ENCODE measurements at places on chromosomes 11 and 22. TPM values are rescaled to one million over a fixed set of nuclear protein-coding genes. Genes with fewer than 3 reads are reported as not detected.

DNA sequence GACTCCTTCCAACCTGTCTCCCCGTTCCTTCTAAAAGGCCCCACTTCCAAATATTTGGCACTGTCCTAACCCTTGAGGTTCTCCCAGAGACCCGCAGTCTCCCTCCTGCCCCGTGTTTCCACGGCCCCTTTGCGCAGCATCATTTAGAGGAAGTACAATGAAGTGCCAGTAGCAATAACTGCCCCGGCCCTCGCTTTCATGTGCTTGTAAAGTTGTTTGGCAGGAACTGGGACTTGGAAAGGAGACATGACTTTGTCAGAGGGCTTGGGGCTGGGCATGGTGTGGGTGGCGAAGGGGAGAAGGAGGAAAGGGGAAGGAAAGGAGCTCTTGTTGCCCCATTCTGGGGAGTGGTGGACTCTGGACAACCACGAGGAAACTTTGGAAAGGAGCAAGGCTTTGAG is 2.6 kb downstream of the CD44 start:
- no peaks in the 10 kb centered on the region for H3K36me3 ChIP-seq
- peaks cover 3% of the 10 kb centered on the region for H3K27me3 ChIP-seq
- peaks cover 23% of the 10 kb centered on the region for H3K4me1 ChIP-seq
- H3K27ac ChIP-seq, result peak overlapping the region; percentile 83

Gene SPDYC
- total RNA-seq, result not detected

DNA sequence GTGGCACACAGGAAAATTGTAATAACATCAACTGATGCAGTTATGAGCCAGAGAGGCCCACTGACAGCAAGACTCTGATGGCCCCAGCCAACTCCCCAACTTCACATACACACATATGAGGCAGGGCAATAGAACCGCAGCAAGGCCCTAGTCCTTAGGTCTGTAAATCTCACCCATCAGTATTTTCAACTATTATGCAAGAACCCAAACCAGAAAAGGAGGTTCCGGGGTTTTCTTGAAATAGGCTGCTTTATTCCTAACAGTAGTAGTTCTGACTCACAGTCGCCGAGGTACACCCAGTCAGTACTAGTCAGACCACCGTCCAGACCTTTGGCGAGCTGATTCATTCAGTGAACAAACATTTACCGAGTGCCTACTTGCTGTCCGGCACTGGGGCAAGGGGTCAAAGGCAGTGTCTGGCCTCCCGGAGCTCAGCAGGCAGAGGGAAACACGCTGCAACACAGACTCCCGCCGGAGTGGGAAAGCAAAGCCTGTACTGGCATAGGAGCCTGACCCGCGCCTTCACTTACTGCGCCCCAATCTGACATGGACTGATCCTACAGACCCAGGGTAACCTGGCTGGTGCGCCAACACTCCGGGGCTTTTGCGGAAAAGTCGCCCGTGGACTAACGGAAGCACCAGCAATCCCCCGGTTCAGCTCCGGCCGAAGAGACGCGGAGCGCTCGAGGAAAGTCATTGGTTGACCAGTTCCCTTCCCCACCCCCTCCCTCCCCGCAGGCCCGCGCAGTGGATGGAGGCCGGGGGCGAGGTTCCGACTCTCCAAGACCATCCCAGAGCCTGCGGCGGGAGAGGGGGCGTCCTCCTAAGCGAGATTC is 1.3 kb downstream of the PLEKHA7 start:
- peak overlapping the region; percentile 83 for H3K27ac ChIP-seq
- H3K4me1 ChIP-seq, result peaks cover 2% of the 10 kb centered on the region
- H3K27me3 ChIP-seq, result peaks cover 36% of the 10 kb centered on the region
- peak overlapping the region; percentile 67 for H3K4me3 ChIP-seq

- H3K4me1 ChIP-seq, result no peaks in the 10 kb centered on the region
- no peak overlapping the region for H3K27ac ChIP-seq
- H3K27me3 ChIP-seq, result no peaks in the 10 kb centered on the region
- no peak for DNase-seq
Observed at GRCh38 chr11:70429724-70430521, 31.6 kb downstream of the CTTN start.

All from lung (tissue), 17 donors.